ENCODE measurements at places on chromosomes 5 and 9. TPM values are rescaled to one million over a fixed set of nuclear protein-coding genes. Genes with fewer than 3 reads are reported as not detected.
A peak's percentile ranks its signal among the peaks of the same experiment; 100 is the strongest.

GRCh38 chr9:91572044-91572443 is 148.4 kb upstream of the NFIL3 start:
- DNase-seq, result no peak
- H3K27ac ChIP-seq, result no peak overlapping the region
- no peaks in the 10 kb centered on the region for H3K27me3 ChIP-seq

GRCh38 chr9:137221095-137221505 is 940 bp downstream of the RNF208 start:
- no peaks in the 10 kb centered on the region for H3K27me3 ChIP-seq
- no peak for DNase-seq
- H3K4me1 ChIP-seq, result no peaks in the 10 kb centered on the region
- H3K36me3 ChIP-seq, result no peaks in the 10 kb centered on the region
- no peak overlapping the region for H3K27ac ChIP-seq

DNA sequence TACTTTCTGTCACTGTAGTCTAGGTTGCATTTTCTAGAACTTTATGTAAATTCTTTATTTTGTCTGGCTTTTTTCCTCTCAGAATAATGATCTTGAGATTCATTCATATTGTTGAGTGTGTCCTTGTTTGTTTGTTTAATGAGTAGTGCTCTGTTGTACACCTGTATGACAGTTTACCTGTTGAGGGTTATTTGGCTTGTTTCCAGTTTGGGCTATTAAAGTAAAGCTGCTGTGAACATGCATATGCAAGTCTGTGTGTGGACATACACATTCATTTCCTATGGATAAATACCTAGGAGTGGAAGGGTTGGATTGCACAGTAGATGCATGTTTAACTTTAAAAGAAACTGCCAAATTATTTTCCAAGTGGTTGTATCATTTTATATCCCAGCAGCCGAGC is 30.4 kb downstream of the MVB12B start:
- no peak overlapping the region for H3K27ac ChIP-seq
- no peak for DNase-seq
- peaks cover 20% of the 10 kb centered on the region for H3K36me3 ChIP-seq
- H3K27me3 ChIP-seq, result no peaks in the 10 kb centered on the region
- H3K4me1 ChIP-seq, result no peaks in the 10 kb centered on the region

DNA sequence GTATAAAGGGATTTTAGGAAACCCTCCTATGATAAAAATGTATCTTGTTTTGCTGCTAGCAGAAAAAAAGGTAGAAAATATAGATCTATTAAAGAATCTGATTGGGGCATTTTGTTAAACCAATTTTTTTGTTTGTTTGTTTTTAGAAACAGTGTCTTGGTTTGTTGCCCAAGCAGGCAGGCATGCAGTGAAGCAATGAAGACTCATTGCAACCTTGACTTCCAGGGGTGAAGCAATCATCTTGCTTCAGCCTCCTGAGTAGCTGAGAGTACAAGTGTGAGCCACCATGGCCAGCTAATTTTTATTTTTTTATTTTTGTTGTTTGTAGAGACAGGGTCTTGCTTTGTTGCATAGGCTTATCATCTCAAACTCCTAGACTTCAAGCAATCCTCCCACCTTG is 755.8 kb upstream of the EDIL3 start:
- no peaks in the 10 kb centered on the region for H3K4me1 ChIP-seq
- no peak for DNase-seq
- no peak overlapping the region for H3K27ac ChIP-seq
- H3K27me3 ChIP-seq, result no peaks in the 10 kb centered on the region
- no peak overlapping the region for H3K4me3 ChIP-seq

GRCh38 chr5:128778474-128778873 is 186.8 kb upstream of the SLC27A6 start:
- no peaks in the 10 kb centered on the region for H3K36me3 ChIP-seq
- no peak for DNase-seq
- no peak overlapping the region for H3K4me3 ChIP-seq
- no peaks in the 10 kb centered on the region for H3K27me3 ChIP-seq

- H3K4me3 ChIP-seq, result no peak overlapping the region
- H3K27ac ChIP-seq, result no peak overlapping the region
- no peaks in the 10 kb centered on the region for H3K27me3 ChIP-seq
- DNase-seq, result no peak
- H3K4me1 ChIP-seq, result no peaks in the 10 kb centered on the region
Measured at GRCh38 chr5:943201-943917, 50.7 kb downstream of the TRIP13 start.

GRCh38 chr9:131762356-131762932 is 22.6 kb upstream of the RAPGEF1 start:
- H3K27ac ChIP-seq, result no peak overlapping the region
- H3K4me1 ChIP-seq, result no peaks in the 10 kb centered on the region
- peak; percentile 90 for DNase-seq
- H3K27me3 ChIP-seq, result no peaks in the 10 kb centered on the region
- no peak overlapping the region for H3K4me3 ChIP-seq

GRCh38 chr5:14415024-14415697 is 166.4 kb upstream of the OTULINL start:
- peaks cover 57% of the 10 kb centered on the region for H3K36me3 ChIP-seq
- no peaks in the 10 kb centered on the region for H3K27me3 ChIP-seq
- peaks cover 7% of the 10 kb centered on the region for H3K4me1 ChIP-seq
- no peak for DNase-seq
- no peak overlapping the region for H3K4me3 ChIP-seq

- no peak overlapping the region for H3K4me3 ChIP-seq
- H3K36me3 ChIP-seq, result peaks cover 11% of the 10 kb centered on the region
- no peaks in the 10 kb centered on the region for H3K4me1 ChIP-seq
Measured at GRCh38 chr9:94568250-94568889, 13.5 kb downstream of the PCAT7 start.

SPATA31A3 gene
- total RNA-seq, result 0.35 TPM

DNA sequence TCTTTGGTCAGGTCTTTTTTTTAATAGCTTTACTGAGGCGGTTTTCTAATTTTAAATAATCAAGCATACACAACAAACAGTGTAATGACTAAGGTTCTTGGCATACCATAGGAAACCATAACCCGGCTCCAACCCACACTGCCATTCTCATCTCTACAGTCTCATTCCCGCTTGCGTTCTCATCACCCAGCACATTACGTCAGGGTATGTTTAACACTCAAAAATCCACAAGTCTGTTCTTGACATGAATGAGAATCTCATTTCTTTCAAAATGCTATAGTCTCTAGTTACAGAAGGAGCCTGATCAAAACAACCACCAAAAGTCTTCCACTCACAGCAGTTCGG is 505 bp downstream of the C5orf34 start:
- H3K27me3 ChIP-seq, result no peaks in the 10 kb centered on the region
- peak overlapping the region; percentile 93 for H3K4me3 ChIP-seq
- H3K36me3 ChIP-seq, result peaks cover 25% of the 10 kb centered on the region
- H3K27ac ChIP-seq, result peak overlapping the region; percentile 85
- H3K4me1 ChIP-seq, result no peaks in the 10 kb centered on the region

Data from H9 (cell line).